ENCODE measurements at places on chromosomes 4 and X. TPM values are rescaled to one million over a fixed set of nuclear protein-coding genes. Genes with fewer than 3 reads are reported as not detected.

- no peaks in the 10 kb centered on the region for H3K4me1 ChIP-seq
- no peak overlapping the region for H3K4me3 ChIP-seq
- H3K27ac ChIP-seq, result no peak overlapping the region
- DNase-seq, result peak; percentile 39
- no peaks in the 10 kb centered on the region for H3K27me3 ChIP-seq
Observed at GRCh38 chr4:179110356-179110755, 1668.1 kb upstream of the AGA start.

The BMX gene
- not detected for total RNA-seq

GRCh38 chr4:25770847-25771246 is 91.9 kb downstream of the SEL1L3 start:
- no peaks in the 10 kb centered on the region for H3K27me3 ChIP-seq
- H3K36me3 ChIP-seq, result 0 out of 2 replicates have a peak, but pooled peaks cover under 1% of the 10 kb centered on the region
- H3K27ac ChIP-seq, result no peak overlapping the region
- H3K4me1 ChIP-seq, result no peaks in the 10 kb centered on the region
- no peak overlapping the region for H3K4me3 ChIP-seq
- DNase-seq, result no peak

DNA sequence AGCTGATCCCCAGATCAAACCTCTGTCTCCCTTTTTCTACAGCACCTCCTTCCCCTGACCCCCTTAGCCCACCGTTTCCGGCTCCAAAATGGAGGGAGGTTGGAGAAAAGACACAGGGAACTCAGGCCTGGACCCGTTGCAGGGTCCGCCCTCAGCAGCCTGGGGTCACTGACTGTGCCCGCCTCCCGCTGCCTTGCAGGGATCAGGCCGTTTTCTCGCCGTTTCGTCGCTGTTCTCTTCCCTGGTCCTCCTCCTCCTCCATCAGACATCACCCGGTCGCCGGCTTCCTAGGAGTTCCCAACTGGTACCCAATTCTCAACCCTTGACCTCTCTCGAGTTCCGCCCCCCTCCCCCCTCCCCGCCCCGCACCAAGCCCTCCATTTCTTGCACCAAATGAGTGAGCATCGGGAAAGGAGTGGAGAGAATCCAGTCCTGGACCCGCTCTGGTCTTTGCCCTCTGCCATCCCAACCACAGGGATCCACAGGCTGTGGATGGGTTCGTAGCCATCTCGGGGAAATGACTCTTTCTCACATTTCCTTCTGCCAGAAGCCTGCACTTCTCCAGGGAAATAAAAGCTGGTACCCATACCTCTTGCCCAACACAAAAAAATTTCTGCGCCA is 493 bp downstream of the TCEAL5 start:
- no peak overlapping the region for H3K27ac ChIP-seq
- H3K4me1 ChIP-seq, result no peaks in the 10 kb centered on the region
- H3K27me3 ChIP-seq, result peaks cover 37% of the 10 kb centered on the region
- no peaks in the 10 kb centered on the region for H3K36me3 ChIP-seq
- DNase-seq, result no peak

The EGFL6 gene
- not detected for total RNA-seq

DNA sequence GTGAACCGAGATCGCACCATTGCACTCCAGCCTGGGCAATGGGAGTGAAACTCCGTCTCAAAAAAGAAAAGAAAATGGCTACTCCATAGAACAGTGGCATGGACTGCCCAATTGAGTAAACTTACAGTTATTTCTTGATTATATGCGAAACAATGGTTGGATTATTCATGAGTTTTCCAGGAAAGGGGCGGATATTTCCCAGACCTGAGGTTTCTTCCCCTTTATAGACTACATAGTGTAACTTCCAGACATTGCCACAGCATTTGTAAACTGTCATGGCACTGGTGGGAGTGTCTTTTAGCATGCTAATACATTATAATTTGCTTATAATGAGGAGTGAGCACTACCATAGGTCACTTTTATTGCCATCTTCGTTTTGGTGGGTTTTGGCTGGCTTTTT is 14.1 kb upstream of the MRPL1 start:
- H3K27ac ChIP-seq, result no peak overlapping the region
- no peak for DNase-seq
- no peaks in the 10 kb centered on the region for H3K27me3 ChIP-seq
- H3K4me1 ChIP-seq, result no peaks in the 10 kb centered on the region
- no peaks in the 10 kb centered on the region for H3K36me3 ChIP-seq

The NSUN7 gene
- total RNA-seq, result 18.5 TPM

GRCh38 chr4:153497091-153497531 is 31.0 kb downstream of the TMEM131L start:
- peak; percentile 73 for DNase-seq
- H3K27ac ChIP-seq, result peak overlapping the region; percentile 66
- no peaks in the 10 kb centered on the region for H3K27me3 ChIP-seq

The AMER1 gene
- total RNA-seq, result 5.8 TPM

DNA sequence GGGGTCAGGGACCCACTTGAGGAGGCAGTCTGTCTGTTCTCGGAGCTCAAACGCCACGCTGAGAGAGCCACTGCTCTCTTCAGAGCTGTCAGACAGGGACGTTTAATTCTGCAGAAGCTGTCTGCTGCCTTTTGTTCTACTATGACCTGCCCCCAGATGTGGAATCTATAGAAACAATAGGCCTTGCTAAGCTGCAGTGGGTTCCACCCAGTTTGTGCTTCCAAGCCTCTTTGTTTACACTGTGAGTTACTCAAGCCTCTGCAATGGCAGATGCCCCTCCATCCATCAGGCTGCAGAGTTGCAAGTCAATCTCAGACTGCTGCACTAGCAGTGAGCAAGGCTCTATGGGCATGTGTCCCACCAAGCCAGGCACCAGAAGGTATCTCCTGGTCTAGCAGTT is 158.1 kb downstream of the DTHD1 start:
- no peaks in the 10 kb centered on the region for H3K36me3 ChIP-seq
- H3K4me1 ChIP-seq, result no peaks in the 10 kb centered on the region
- no peak for DNase-seq
- H3K27ac ChIP-seq, result no peak overlapping the region

DNA sequence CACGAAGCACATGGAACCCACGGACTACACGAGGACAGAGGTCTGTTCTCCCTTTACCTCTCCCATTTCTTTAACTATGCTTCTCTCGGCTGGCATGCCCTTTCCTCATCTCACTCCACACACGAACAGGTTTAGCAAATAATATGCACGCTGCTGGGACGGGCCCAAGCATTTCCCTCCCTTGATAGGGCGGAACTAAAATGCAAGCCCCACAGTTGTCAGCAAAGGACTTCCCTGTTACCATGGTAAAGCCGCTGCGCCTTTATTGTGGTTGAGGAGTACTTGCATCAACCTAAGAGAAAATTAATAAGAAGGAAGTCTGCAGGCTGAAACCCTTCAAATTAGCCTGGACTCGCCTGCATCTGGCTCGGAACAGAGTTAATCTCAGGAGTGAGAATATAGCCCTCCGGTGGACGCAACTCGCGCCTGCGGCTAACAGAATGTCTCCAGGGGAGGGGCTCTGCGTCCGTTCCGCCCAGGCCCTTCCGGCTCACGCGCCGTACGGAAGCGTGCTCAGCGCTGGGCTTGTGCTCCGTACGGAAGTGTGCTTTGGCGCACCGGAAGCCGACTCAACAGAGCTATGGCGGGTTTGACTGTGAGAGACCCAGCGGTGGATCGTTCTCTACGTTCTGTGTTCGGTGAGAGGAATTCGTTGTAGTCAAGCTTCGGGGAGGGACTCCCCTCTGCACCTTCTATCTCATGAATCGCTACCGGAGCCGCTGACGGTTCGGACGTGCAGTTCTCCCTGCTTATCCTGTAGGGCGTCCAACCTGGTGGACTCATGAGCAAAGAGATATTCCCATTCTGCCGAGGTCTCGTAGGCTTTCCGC is at the start of gene CSTF2:
Gene CSTF2 (plus strand): TSS at position 555 of the 830 bp plus-strand sequence. CDS start 26 bp downstream, at position 581.
- H3K36me3 ChIP-seq, result no peaks in the 10 kb centered on the region
- peak; percentile 81 for DNase-seq
- peak within 1 kb of the TSS; percentile 95 for H3K4me3 ChIP-seq
- H3K27me3 ChIP-seq, result no peaks in the 10 kb centered on the region
- H3K4me1 ChIP-seq, result peaks cover 5% of the 10 kb centered on the region

GRCh38 chr4:122997463-122998101 is 75.2 kb upstream of the NUDT6 start:
- H3K4me3 ChIP-seq, result no peak overlapping the region
- DNase-seq, result no peak
- 0 out of 2 replicates have a peak, but pooled peaks cover 3% of the 10 kb centered on the region for H3K36me3 ChIP-seq
- H3K4me1 ChIP-seq, result no peaks in the 10 kb centered on the region

GRCh38 chr4:122946142-122946541 is 23.7 kb upstream of the NUDT6 start:
- H3K27ac ChIP-seq, result no peak overlapping the region
- DNase-seq, result no peak
- no peak overlapping the region for H3K4me3 ChIP-seq
- no peaks in the 10 kb centered on the region for H3K27me3 ChIP-seq
- no peaks in the 10 kb centered on the region for H3K4me1 ChIP-seq

The ZFP42 gene
- not detected for total RNA-seq

DNA sequence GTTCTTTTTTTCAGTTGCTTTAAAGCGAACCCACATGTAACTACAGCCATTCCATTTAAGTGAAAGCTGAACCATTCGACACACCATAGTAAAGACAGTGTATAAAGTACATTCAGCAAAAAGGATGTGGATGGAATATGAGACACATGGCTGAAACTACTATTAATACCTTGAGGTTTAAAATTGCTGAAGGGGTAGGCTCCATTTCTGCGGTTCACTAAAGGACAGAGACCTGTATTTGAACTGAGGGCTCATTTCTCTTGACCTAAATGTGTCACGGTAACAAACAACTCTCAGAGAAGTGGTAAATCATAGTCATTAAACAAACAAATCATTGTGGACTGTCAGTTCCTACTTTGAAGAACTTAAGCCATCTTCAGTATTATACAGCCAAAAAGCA is 1085.6 kb upstream of the TENM3 start:
- H3K27me3 ChIP-seq, result no peaks in the 10 kb centered on the region
- no peaks in the 10 kb centered on the region for H3K36me3 ChIP-seq
- H3K27ac ChIP-seq, result no peak overlapping the region
- no peak for DNase-seq
- H3K4me3 ChIP-seq, result no peak overlapping the region

DNA sequence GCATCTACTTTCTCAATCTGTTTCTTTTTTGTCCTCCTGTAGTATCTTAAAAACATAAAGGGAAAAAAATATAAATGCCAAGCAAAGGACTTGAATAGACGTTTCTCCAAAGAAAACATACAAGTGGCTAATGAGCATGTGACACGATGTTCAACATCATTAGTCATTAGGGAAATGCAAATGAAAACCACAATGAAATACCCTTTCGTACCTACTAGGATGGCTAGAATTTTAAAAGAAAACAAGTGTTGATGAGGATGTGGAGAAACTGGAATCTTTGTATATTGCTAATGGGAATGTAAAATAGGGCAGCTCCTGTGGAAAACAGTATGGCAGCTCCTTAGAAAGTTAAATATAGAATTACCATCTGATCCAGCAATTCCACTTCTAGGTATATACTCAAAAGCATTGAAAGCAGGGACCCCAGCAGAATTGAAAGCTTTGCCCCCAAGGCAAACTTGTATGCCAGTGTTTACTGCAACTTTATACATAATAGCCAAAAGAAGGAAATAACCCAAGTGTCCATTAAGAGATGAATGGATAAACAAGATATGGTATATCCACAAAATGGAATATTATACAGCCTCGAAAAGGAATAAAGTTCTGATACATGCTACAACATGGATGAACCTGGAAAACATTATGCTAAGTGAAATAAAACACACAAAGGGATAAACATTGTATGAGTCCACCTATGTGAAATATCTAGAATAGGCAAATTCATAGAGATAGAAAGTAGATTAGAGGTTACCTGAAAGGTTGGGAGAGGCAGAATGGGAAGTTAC is 138.3 kb downstream of the SH3KBP1 start:
- H3K4me1 ChIP-seq, result no peaks in the 10 kb centered on the region
- no peak overlapping the region for H3K27ac ChIP-seq
- no peak overlapping the region for H3K4me3 ChIP-seq
- no peaks in the 10 kb centered on the region for H3K27me3 ChIP-seq

- H3K27me3 ChIP-seq, result no peaks in the 10 kb centered on the region
- no peak for DNase-seq
- H3K27ac ChIP-seq, result no peak overlapping the region
Observed at GRCh38 chrX:48474581-48474980, 1.4 kb upstream of the FTSJ1 start.

The HHIP gene
- 0.05 TPM for total RNA-seq

GRCh38 chrX:115582616-115583495 is 21.9 kb downstream of the PLS3 start:
- no peaks in the 10 kb centered on the region for H3K27me3 ChIP-seq
- H3K27ac ChIP-seq, result no peak overlapping the region
- no peaks in the 10 kb centered on the region for H3K4me1 ChIP-seq

GRCh38 chrX:139079789-139080188 is 368.3 kb upstream of the FGF13 start:
- H3K27me3 ChIP-seq, result no peaks in the 10 kb centered on the region
- H3K4me3 ChIP-seq, result no peak overlapping the region
- no peaks in the 10 kb centered on the region for H3K36me3 ChIP-seq

The COL4A5 gene
- total RNA-seq, result 102 TPM

DNA sequence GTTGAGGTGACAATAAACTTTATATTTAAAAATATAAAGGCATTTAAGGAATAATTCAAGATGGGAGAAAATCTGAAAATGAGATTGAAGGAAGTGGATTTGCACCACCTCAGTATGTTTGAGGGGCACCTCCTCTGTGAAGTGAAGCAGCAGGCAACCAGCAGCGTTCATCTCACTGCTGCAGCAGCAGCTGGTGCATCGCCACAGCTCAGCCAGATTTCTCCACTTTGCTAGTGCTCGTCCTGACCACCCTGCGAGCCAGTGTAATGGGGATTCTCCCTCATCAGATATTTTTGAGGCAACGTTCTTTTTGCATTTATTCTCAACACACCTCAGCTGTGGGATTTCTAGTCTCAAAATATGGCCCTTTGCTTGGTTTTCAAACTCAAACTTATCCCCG is 13.9 kb downstream of the LRAT start:
- H3K4me3 ChIP-seq, result no peak overlapping the region
- no peaks in the 10 kb centered on the region for H3K4me1 ChIP-seq
- no peaks in the 10 kb centered on the region for H3K27me3 ChIP-seq
- DNase-seq, result no peak
- H3K27ac ChIP-seq, result no peak overlapping the region

The ENPEP gene
- not detected for total RNA-seq

DNA sequence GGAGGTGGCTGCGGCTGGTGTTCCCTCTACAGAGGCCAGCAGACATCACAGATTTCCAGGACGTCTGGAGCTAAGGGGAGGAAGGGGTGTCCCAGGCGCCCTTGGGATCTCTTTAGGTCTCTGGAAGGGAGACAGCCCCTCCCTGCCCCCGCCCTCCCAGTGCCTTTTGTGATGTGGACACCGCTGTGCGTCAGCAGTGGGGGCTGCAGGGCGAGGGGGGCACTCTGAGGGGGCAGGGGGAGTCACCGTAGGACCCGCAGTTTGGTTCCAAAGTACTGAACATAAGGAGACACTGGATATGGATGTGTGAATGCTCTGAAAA is 25.6 kb upstream of the MXD4 start:
- H3K4me3 ChIP-seq, result no peak overlapping the region
- H3K4me1 ChIP-seq, result no peaks in the 10 kb centered on the region
- no peak for DNase-seq
- H3K27ac ChIP-seq, result no peak overlapping the region

DNA sequence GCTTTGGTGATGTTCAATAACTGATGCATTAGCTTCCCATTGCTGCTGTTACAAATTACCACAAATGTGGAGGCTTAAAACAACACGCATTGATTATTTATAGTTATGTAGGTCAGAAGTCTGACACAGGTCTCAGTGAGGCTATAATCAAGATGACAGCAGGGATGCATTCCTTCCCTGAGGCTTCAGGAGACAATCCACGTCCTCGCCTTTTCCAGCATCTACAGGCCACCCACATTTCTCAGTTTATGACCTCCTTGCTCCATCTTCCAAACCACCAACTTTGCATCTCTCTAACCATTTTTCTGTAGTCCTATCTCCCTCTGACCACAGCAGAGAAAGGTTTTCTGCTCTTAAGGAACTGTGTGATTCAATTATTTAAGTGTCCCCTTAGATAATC is 92.5 kb downstream of the GASK1B start:
- no peak overlapping the region for H3K27ac ChIP-seq
- no peak overlapping the region for H3K4me3 ChIP-seq
- no peaks in the 10 kb centered on the region for H3K36me3 ChIP-seq
- no peaks in the 10 kb centered on the region for H3K27me3 ChIP-seq

All from PC-9 (cell line).